ENCODE measurements at places on chromosomes 3 and 15.

DNA sequence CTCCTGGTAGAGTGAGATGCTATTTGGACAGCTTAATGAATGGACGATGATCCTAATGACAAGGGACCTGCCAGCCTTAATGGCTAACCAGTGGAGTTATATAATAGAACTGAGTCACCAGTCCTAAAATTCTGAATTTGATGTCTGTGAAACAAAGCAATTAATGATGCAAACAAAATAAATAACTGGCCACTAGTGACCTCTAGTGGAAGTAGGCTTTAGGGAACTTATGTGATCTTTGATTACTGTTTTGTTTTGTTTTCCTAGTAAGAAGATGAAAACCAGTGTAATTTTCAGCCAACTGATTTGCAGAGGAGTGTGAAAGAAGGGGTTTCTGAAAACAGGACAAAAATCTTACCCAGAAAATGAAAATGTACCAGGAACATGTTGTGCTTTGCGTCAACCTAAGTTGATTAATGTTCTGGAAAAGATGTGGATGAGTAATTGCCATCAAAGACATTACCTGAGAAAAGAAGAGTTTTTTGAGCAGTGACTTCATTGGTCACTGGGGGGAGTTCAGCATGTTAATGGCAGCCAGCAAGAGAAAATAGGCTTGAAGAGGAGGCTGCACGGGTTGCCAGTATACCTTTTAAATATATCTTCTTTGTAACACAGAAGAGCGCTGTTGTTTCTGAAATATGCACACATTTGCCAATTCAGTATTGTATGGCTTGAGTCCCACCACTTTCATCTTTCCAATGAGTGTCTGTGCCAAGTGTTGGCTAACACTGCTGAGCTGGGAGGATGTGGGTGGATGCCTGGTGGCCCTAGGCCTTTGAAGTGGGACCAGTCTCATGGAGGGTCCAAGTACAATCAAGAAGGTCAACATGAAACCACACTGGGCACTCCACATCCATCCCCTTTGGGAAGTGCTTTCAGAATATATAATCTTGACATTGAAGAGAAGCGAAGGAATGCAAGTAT, 9.3 kb downstream of the VEPH1 start:
- no peak for DNase-seq

DNA sequence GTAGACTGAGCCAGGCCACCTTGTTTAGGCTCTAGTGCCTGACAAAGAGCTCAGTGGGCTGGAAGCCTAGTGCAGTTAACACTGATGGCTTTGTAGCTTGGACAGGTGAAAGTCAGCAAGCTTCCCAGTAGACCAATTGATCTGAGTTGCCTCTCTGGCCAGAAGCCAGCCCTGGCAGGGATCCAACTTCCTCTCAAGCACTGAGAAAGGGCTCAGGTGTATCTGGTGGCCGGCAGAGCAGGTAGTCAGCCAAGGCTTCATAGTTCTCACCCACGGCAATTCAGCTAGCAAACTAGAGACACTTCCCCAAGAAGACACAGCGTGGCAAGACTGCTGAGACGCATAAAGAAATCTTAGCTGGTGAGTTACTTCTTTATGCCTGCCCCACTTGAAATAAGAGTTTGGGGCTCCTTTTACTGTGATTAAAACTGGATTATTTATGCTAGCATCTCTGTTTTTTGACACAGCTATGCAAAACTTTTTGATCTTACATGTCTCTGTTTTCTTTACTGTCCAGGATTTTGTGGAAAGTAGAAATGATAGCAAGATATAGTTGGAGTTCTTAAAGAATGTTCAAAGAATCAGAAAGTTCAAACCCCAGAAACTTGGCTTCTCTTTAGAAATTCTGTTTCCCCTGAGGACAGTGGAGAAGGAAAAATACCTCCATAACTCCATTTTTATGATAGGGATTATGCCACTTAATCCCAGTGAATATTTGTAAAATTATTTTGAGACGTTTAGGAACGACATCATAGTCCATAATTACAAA, 8.4 kb upstream of the CA12 start:
- no peak for DNase-seq

- DNase-seq, result no peak
Measured at GRCh38 chr3:139202226-139202958, 141.4 kb upstream of the MRPS22 start.

DNA sequence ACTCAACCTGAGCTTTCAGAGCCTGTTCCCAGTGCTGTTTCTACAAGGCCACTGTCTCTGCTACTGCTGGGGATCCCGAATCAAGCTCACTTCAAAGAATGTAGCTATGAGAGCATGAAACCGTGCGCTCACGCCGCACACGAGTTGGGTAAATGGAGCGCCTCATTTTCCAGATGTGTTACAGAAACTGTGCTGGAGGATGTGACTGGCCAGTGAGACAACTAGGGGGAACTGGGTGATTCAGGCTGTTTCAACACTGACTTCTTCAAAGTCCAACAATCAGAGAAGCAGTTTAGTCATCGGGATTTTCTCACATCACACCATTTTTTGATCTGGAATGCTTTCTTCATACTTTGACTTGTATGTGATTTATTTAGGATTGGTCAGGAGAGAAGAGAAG, 3.5 kb downstream of the ZNF710 start:
- no peak for DNase-seq

DNA sequence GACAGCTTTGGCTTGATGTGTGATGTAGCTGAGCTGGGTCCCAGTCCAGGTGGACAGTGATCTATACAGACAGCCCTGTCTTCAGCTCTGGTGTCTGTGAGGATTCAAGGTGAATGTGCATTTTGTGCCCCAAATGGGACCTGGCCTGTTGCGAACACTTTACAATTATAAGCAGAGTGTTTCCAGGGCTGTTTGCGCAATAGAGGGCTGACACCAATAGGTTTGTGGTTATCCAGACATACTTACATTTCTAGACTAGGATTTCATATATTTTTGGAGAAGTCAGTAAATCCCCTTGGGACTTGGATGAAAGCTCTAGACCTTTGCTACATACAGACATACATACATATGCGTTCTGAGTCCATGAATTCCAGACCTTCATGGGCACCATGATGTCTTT, 4.2 kb upstream of the TATDN2 start:
- DNase-seq, result no peak

DNA sequence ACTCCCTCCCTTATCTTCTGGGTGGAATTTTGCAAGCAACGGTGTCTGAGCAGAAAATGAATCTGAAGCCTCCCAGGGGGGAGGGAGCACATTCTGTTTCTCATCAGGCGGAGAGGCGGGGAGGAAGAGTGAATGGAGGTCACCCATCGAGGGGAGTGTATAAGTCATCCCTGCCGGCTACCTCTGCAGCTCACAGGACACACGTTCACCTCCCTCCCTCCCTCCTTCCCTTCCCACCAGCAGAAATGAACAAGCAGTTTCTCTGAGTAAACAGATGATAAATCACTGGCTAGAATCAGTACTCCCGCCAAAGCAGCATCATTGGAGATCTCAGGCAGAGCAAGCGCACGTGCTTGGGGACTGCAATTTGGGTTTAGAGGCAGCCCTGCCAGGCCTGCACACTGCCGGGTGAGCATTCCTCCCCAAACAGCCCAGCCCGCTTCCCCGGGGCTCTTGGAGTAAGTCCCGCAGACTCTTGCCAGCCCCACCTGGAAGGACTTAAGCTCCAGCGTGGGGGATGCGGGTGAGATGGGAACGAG, 38.3 kb downstream of the CPN2 start:
- DNase-seq, result no peak

DNA sequence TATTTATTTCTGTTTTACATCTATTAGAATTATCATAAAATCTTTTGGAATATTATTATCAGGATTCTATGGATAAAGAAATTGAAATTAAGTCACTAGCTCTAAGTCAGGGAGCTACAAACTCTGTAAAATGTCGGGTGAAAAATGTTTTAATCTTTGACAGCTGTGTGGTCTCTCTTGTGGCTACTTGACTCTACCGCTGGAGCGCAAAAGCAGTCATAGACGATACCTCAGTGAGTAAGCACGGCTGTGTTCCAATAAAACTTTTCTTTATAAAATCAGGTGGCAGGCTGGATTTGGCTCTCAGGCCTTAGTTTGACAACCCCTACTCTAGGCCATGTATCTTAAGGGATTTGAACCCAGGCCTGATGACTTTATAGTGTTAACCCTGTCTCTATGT, 88.5 kb upstream of the PFN2 start:
- no peak for DNase-seq

DNA sequence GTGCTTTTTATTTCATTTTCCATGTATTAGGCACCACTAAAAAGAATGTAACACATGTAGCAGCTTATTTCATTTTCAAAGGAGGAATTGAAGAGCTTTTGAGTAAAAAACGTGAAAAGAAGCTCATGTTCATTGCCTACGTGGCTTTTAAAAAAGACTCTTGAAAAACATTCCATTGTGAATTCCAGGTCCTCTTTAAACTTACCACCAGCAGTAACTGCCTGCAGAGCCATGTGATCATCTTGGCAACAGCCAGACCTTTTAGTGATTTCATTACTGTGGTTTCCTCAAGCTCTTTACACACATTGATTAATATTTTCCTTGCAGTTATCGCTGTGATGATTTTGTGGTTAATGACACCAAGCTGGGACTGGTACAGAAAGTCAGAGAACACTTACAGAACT, 43.8 kb upstream of the FBXL22 start:
- DNase-seq, result no peak

DNA sequence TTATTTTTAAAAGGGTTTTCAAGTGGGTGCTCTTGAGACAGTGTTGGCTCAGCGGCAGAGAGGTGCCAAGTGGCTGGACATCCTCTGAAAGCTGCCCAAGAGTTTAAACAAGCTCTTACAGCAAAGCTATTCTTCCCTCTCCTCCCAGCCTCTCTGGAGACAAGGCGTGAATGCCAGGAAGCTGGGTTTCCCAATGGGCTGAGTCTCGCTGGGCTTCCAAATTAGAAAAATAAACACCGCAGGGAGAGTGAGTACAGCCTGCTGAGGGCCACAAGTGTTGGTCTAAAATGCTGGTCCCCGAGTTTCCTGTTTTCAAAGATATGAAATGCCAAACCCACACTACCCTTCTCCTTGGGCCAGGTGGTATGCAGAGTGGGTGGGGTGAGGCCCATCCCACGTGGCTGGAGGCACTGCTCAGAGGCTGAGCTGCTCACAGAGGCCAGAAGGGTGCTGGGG, 36.4 kb downstream of the ZDHHC3 start:
- DNase-seq, result no peak

GRCh38 chr3:63349583-63350573, 71.8 kb downstream of the SYNPR start:
- DNase-seq, result no peak

DNA sequence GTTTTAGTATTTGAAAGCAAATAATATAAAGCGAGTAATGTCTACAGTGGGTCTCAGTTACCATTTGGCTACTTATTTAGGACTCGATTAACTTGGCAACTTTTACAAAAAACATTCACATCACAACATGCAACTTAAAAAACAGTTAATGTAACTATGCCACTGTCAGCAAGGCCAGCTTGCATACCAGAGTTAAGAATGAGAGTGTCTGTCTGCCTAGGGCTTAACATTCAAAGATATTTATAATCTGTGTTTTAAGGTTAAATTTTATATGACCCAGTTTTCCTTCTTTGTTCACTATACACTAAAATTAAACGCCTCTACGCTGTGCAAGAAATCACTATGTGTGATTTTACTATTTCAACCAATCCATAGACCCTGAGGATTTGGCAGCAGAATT, 5.2 kb upstream of the CDAN1 start:
- DNase-seq, result no peak

GRCh38 chr3:110485389-110485788, 586.2 kb upstream of the NECTIN3 start:
- DNase-seq, result no peak

- no peak for DNase-seq
Measured at GRCh38 chr3:31946484-31947081, 34.5 kb downstream of the OSBPL10 start.

GRCh38 chr15:101525087-101525669, 35.7 kb upstream of the PCSK6 start:
- no peak for DNase-seq
